ENCODE measurements at places on chromosomes 3 and 15.

DNA sequence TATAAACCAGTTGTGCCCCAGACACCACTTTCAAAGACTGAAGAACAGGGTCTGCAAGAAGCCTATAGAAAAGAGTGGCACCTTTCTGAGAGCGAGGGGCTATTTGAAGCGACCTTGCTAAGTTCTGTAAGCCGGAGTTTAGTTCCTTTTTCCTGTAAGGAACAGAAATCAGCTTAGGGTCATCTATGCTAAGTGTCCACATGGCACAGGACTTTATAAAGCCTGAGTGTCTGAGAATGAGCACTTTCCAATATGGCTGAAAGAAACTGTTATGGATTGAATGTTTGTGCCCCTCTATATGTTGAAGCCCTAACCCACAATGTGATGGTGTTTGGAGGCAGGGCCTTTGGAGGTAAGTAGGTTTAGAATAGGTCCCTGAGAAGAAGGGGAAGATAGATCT lies 4.0 kb upstream of the A4GNT start:
- peak; percentile 82 for DNase-seq

DNA sequence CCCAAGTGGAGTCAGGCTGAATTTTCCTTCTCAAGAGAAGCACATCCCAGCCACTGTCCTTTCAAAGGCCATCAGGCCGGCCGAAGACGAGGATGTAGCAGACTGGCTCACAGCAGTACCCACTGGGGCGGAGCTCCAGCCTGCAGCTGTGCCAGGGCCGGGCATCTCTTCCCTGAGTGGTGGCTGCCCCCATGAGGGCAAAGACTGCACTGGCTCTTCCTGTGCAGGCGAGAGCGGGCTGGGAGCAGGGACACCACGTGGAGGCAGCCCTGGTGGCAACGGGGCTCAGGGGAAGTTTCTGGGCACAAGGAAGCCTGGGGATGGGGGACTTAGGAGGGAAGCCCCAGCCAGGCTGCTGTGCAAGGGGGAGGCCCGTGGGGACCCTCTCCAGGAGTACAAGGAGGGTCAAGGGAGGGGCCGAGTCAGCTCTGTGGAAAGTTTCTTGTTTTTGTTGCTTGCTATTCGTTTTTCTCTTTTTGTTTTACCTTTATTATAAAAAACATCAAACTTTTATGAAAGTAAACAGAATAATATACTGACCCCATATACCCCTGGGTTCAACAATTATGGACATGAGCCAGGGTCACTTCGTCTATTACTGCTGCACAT lies 66.1 kb downstream of the RPN1 start:
- DNase-seq, result peak; percentile 28

DNA sequence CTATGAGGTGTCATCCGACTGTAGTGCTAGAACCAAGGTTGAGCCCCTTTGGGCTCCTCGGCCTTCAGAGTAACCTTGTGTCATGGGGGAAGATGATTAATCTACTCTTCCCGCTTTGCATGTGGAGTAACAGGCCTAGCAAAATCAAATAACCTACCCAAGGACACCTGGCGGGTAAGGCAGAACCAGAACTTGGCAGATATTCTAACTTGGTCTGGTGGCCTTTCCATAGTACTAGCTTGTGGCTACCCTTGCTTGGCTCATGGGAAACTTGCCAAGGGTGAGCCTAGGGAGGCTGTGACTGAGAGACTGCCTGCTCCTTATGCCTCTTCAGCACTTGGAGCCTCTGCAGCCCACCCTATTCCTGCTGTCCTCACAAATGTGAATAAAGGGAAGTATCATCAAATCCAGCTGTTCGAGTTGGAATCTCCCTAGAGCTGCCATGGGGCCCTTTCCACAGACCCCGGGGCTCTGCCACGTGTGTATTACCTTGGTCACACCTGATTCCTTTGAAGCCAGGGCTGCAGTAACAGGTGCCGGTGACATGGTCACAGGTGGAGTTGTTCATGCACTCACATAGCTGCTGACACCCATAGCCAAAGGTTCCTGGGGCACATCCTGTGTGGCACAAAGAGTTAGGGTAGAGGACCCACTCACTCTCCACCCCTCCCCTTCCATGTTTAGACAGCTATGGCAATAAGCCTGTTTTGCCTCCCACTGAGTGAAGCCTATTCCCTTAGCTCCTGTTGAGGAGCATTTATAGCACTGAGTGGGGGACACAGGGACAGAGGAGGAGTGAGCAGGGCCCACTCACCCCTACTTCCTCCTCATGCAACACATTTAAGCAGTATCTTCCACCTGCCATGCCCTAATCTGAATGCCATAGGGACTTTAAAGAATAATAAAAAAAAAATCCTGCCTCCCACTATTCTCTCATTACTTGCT lies 46.0 kb downstream of the RAB11A start:
- DNase-seq, result no peak

DNA sequence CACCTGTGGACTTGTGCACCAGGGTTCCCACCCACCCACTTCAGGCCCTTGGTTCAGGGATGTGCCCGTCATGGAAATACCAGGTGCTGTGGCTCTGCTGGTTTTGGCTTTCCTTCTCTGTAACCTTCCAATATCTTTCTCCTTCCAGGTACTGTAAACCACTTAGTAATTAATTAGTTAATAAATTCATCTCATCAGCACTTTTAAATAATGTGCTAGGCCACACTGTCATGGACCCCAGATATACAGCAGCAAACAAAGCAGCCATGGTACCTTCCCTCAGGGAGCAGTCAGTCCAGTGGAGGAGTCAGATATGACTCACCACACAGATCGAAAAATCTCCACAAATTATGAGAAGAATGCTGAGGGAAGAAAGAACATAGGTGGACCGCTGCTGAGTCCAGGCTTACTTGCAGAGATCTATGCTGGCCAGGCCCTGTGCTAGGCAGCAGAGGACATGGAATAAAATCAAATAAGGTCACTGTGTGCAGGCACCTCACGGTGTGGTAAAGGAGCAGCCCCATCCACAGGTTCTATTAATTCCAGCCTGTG lies 6.8 kb upstream of the GATA2 start:
- no peak for DNase-seq

- peak; percentile 61 for DNase-seq
These were observed 15.3 kb upstream of the IREB2 start for GRCh38 chr15:78422571-78423340.

DNA sequence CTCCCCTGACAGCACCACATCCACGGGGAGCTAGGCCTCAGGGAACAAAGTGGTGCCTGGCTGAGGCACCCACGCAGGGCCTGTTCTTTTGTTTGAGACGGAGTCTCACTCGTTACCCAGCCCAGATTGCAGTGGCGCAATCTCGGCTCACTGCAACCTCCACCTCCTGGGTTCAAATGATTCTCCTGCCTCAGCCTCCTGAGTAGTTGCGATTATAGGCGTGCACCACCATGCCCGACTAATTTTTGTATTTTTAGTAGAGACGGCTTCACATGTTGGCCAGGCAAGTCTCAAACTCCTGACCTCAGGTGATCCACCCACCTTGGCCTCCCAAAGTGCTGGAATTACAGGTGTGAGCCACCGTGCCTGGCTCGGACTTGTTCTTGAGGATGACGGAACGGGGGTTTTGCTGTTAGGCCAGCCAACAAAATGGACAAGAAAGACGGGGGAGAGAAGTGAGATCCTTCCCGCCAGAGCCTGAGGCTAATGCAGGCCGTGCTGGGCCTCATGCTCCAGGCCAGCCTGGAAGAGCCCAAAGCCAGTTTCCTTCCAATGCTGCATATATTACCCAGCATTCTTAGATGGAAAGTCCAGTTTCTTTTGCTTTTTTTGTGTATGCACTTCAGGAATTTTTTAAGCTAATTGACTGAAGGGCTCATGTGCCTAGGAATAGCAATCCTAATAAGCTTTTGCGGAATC lies 28.1 kb upstream of the FURIN start:
- DNase-seq, result no peak

GRCh38 chr15:41828807-41829141 lies 882 bp downstream of the JMJD7 start:
- no peak for DNase-seq

DNA sequence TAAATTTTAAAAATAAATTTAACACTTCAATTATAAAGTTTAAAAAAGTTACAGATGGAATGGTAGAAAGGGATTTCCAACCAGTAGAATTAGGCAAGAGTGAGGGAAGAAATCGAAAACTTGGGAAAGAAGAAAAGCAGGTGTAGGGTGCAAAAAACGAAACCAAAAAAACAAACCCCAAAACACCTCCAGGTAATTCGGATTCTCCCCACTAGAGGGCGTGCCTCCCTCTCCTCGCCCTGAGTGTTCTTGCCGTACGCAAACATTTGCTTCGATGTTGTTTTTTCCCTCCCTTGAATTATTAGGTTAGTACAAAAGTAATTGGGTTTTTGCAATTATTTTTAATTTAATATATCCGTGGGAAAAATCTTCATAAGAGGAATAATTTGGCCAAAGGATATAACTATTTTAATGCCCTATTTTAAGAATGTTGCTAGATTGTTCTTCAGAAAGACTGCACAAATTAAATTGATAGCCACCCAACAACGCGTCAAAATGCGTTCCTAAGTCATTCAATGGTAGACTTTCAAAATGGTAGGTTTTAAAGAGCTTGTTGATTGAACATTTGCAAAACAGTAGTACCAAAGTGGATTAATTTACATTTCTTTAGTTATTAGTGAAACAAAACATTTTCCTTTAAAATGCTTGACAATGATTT lies 63.7 kb downstream of the SLC30A4 start:
- DNase-seq, result peak; percentile 61

GRCh38 chr3:194785315-194785714 lies 99.6 kb downstream of the FAM43A start:
- peak; percentile 69 for DNase-seq

GRCh38 chr3:112974178-112974517 lies 755 bp downstream of the CD200R1 start:
- no peak for DNase-seq

- no peak for DNase-seq
These were observed 63.2 kb downstream of the IQGAP1 start for GRCh38 chr15:90451053-90451850.

- no peak for DNase-seq
These were observed 57.1 kb upstream of the CMTM8 start for GRCh38 chr3:32181365-32181764.

- no peak for DNase-seq
These were observed 96.8 kb downstream of the PPM1L start for GRCh38 chr3:160852856-160853255.

DNA sequence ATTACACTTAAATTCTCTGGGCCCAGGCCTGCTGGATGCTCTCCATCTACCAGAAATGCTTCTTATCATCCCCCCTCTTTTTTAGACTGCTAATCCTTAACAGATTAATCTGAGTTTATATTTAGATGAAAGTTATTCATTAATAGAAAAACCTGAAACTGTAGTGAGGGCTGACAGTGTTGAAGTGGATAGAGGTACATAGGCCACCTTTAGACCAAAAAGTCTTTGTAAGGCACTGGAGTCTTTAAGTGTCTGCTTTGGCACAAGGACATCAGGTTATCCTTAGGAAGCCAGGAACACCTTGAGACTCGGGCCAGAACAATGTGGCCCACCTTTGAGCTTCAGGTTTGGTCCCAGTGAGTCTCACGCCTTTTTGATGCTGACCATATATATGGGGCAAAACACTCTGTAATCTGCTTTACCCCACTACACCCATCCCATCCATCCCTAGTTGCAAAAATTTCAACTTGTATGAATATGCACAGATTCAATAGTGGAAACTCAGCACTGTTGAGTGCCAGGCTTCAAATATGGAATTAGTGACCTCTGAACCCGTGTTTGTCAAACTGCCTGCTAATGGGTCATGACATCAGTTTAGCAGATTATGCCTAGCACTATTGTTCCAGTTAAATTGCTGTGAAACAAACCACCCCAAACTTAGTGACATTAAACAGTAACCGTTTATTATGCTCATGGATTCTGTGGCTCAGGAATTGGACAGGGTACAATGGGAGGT lies 44.0 kb downstream of the PDE8A start:
- no peak for DNase-seq

DNA sequence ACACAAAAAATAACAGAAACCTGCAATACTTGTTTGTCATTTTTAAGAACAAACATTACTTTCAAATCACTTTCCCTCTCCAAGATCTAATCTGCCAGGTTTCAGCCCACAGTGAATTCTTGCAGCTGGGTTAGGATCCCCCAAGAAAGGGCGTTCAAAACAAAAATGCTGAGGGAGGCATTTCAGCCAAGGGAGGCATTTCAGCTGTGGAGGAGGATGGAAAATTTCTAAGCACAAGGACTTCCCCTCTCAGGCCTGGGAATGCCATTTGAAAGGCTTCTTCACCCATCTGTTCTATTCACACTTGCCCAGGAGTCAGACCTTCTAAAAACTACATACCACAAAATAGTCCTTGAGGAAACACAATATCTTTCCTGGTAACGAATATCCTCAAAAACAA lies 69.1 kb downstream of the P3H2 start:
- no peak for DNase-seq

GRCh38 chr15:63677778-63678177 lies 80.6 kb downstream of the FBXL22 start:
- no peak for DNase-seq

DNA sequence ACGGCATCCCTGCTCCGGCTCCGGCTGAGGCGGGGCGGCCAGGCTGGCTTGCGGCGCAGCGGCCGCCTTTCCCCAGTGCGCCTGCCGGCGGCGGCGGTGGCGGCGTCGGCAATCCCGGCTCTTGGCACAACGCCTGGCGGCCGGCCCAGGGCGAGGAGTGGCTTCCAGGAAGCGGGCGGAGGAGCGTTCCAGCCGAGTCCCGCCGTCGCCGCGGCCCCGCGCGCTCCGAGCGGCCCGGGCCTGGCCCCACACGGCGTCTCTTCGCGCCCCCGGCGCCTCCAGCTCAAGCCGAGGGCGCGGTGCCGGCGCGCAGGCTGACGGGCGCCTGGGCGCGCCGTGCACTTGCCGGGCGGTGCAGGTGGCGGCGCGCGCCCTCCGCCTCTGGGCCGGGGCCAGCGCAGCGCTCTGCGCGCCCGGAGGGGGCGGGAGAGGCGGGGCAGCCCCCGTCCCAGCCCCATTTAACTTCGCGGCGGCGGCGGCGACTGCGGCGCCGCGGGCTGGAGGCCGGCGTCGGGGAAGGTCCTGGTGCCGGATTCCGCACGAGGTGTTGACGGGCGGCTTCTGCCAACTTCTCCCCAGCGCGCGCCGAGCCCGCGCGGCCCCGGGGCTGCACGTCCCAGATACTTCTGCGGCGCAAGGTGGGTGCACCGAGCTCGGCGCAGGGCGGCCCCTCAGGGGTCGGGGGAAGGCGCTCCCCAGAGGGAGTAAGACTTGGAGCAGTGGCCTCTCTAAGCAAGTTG lies at the start of gene ADAMTSL3:
Gene ADAMTSL3, plus strand, starts transcription at position 485 of the 740 bp plus-strand sequence. CDS start 1,639 bp downstream, outside the sequence.
- no peak for DNase-seq

DNA sequence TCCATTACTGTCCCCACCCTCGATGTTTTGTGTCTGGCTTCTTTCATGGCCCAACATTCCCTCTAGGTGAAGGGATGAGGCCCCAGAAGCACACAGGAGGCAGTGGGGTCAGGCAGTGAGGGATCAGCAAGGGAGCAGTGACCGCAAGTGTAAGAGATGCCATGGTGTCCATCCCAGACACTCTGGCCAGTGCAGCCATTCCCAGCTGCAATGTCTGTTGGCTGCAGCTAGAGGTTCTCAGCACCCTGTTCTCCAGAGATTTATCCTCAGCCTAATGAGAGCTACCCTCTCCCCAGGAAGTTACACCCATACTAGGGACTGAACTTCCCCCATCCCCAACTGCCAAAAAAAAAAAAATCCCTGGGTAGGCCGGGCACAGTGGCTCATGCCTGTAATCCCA lies 40.2 kb downstream of the TRANK1 start:
- peak; percentile 62 for DNase-seq
